ENCODE measurements at places on chromosomes 16 and 17.

GRCh38 chr17:37752482-37752881 lies 7.6 kb upstream of the HNF1B start:
- H3K27ac ChIP-seq: no peak overlapping the region
- peaks cover 63% of the 10 kb centered on the region for H3K27me3 ChIP-seq
- peaks cover 13% of the 10 kb centered on the region for H3K4me1 ChIP-seq
- DNase-seq: no peak

DNA sequence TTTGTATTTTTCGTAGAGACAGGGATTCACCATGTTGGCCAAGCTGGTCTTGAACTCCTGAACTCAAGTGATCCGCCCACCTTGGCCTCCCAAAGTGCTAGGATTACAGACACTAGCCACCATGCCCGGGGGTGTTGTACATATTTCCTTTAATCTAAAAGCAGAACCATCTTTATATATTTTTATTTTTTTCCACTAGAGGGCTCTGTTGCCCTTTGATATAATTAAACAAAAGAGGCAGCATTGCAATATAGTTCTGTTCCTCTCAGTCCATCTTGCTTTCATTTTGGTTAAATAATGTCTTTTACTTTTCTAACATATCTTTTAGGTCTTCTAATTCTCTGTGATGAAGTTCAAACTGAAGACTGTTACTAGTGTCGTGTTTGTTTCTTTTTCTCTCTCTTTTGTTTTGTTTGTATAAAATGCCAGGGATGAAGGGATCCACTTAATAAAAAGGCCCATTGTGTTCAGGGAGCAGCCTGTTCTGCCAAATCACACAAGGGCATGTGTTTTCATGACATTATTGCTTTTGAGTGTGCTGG lies 23.4 kb downstream of the WWOX start:
- H3K27ac ChIP-seq: peak overlapping the region; percentile 26
- H3K4me3 ChIP-seq: no peak overlapping the region
- peaks cover 52% of the 10 kb centered on the region for H3K4me1 ChIP-seq
- peaks cover 35% of the 10 kb centered on the region for H3K36me3 ChIP-seq
- DNase-seq: no peak
- H3K27me3 ChIP-seq: peaks cover 5% of the 10 kb centered on the region

GRCh38 chr16:47568351-47568750 lies 107.2 kb downstream of the PHKB start:
- H3K27me3 ChIP-seq: no peaks in the 10 kb centered on the region
- H3K4me3 ChIP-seq: no peak overlapping the region
- peaks cover 79% of the 10 kb centered on the region for H3K36me3 ChIP-seq
- DNase-seq: no peak
- H3K4me1 ChIP-seq: no peaks in the 10 kb centered on the region

GRCh38 chr17:60161598-60162330 lies 12.0 kb downstream of the CA4 start:
- H3K4me3 ChIP-seq: peak overlapping the region; percentile 35
- peaks cover 62% of the 10 kb centered on the region for H3K4me1 ChIP-seq
- peak; percentile 50 for DNase-seq
- no peak overlapping the region for H3K27ac ChIP-seq

DNA sequence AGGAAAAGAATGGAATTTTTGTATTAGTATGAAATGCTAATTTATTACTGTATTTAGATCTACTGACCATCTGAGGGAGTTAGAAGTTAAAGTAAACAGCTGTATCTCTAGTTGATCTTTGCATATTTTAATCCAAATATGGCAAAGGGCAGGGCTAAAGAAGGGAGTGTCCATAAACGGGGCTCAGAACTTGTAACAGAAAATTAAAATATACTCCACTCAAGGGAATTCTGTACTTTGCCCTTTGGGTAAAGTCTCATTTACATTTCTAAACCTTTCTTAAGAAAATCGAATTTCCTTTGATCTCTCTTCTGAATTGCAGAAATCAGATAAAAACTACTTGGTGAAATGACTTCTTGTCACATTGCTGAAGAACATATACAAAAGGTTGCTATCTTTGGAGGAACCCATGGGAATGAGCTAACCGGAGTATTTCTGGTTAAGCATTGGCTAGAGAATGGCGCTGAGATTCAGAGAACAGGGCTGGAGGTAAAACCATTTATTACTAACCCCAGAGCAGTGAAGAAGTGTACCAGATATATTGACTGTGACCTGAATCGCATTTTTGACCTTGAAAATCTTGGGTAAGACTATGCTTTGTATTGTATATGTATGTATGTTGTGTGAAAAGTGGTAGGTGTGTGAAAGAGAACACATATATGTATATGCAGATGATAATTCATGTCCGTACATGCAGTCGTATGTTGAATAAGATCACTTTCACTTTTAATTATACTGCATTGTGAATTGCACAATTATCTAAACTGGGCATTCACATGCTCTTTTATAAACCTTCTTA lies at the start of gene ASPA:
ASPA (plus strand) TSS at position 186 of the 799 bp plus-strand sequence; CDS start at position 349, 163 bp downstream.
- H3K4me1 ChIP-seq: no peaks in the 10 kb centered on the region
- H3K27ac ChIP-seq: no peak within 1 kb of the TSS
- no peak for DNase-seq
- peaks cover 10% of the 10 kb centered on the region for H3K27me3 ChIP-seq
- no peaks in the 10 kb centered on the region for H3K36me3 ChIP-seq

DNA sequence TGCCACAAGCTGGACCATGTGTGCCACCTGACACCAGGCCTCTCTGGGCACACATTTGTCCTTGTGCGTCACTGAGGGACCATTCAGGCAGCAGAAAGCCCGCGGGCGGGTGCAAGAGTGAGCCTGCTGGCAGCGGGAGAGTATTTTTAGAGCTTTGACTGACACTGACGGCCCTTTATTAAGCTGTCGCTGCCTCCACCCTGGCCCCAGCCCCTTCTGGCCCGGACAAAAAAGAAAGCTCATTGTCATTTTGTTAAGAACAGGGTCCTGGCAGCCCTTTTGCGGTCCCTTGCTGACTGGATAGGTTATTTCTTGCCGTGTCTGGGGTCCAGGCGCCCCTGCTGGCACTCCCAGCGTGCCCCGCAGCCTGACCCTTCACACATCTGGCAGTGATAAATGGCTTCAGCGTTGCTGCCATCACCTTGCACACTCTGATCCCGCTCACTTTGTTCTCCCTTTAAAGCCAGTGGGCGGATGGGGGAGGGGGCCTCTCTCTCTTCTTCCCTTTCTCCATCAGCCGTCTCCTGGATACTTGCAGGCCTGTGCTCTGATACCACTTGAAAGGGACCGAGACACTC lies 78.4 kb upstream of the NKD1 start:
- H3K4me1 ChIP-seq: peaks cover 83% of the 10 kb centered on the region
- H3K4me3 ChIP-seq: peak overlapping the region; percentile 56
- peak overlapping the region; percentile 41 for H3K27ac ChIP-seq
- H3K36me3 ChIP-seq: peaks cover 5% of the 10 kb centered on the region

- H3K4me3 ChIP-seq: no peak overlapping the region
- H3K27me3 ChIP-seq: peaks cover 3% of the 10 kb centered on the region
- H3K36me3 ChIP-seq: no peaks in the 10 kb centered on the region
- no peak overlapping the region for H3K27ac ChIP-seq
Measured at GRCh38 chr16:61681124-61681523, 355.1 kb downstream of the CDH8 start.

DNA sequence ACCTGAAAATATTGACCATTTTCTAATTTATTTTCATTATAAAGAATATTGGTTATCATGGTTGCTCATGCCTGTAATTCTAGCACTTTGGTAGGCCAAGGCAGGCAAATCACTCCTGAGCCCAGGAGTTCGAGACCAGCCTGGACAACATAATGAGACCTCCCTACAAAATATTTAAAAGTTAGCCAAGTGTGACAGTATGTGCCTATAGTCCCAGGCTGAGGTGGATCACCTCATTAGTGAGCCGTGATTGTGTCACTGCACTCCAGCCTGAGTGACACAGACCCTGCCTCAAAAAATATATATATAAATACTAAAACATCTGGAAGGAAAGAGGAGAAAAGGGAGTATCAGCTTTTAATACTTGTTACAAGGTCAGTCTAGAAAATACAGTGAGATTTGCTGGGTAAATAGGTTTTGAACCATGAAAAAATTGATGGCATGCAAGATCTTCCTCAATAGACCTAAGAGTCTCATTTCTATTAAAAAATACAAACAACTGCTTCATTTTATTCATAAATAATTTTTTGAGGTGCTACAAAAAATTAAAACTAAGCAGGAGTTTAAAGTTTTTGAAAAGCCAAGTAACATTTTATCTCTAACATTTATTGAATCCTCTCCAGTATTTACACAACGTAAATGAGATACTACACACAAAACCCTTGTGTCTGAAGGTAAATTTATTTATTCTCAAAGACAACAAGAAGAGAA lies 47.7 kb downstream of the TUBD1 start:
- peaks cover 56% of the 10 kb centered on the region for H3K4me1 ChIP-seq
- H3K27ac ChIP-seq: no peak overlapping the region
- no peak for DNase-seq
- H3K36me3 ChIP-seq: peaks cover 19% of the 10 kb centered on the region

DNA sequence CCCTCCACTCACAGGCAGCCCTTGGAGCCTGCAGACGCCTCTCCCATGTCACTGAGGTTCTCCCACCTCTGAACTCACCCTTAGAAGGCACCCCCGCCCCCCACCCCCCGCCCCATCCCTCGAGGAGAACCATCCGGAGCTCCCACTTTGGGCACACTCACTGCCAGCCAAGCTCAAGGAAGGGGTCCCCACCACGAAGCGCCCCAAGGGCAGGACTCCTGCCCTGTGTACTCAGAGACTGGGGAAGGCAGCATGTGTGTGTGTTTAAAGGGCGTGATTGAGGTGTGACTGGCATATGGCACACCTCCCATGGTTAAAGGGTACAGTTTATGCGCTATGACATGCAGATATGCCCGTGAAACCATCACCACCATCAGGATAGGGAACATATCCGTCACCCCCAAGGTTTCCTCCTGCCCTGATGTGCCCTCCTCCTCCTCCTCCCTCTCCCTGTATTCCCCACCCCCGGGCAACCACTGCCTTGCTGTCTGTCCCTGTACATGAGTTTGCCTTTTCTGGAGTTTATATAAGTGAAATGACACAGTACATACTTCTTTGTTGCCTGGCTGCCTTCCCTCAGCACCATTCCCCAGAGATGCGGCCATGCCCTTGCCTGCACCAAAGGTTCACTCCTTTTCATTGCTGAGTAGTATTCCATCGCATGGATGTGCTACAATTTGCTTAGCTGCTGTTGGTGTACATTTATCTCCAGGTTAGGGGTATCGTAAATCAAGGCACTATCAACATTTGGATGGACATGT lies 14.0 kb upstream of the RBFOX3 start:
- DNase-seq: no peak
- H3K4me3 ChIP-seq: no peak overlapping the region
- no peak overlapping the region for H3K27ac ChIP-seq
- H3K4me1 ChIP-seq: peaks cover 5% of the 10 kb centered on the region
- H3K27me3 ChIP-seq: peaks cover 46% of the 10 kb centered on the region
- H3K36me3 ChIP-seq: no peaks in the 10 kb centered on the region

DNA sequence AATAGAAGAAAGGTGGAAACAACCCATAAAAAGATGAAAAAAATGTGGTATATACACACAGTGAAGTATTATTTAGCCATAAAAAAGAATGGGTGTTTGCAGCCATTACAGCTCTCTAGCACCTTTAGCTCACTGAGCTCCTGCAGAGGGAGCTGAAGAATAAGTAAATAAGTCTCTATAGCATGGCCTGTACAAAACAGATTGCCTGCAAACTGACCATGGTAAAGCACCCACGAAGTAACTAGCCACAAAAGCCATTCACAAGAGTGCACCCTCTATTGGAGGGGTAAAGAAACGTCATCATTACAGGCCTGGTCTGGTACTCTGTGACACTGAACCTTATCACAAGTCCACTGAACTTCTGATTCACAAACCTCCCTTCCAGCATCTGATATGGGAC lies 76.3 kb downstream of the USP32 start:
- peaks cover 18% of the 10 kb centered on the region for H3K36me3 ChIP-seq
- no peak overlapping the region for H3K4me3 ChIP-seq
- H3K4me1 ChIP-seq: no peaks in the 10 kb centered on the region
- peaks cover 4% of the 10 kb centered on the region for H3K27me3 ChIP-seq
- DNase-seq: no peak

DNA sequence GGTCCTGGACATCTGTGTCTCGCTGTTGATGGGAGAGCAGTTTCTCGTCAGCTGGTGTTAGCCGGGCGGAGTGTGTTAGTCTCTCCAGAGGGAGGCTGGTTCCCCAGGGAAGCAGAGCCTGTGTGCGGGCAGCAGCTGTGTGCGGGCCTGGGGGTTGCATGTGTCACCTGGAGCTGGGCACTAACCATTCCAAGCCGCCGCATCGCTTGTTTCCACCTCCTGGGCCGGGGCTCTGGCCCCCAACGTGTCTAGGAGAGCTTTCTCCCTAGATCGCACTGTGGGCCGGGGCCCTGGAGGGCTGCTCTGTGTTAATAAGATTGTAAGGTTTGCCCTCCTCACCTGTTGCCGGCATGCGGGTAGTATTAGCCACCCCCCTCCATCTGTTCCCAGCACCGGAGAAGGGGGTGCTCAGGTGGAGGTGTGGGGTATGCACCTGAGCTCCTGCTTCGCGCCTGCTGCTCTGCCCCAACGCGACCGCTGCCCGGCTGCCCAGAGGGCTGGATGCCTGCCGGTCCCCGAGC lies 17.9 kb downstream of the GAA start:
- no peak for DNase-seq
- peaks cover 10% of the 10 kb centered on the region for H3K4me1 ChIP-seq
- peaks cover under 1% of the 10 kb centered on the region for H3K27me3 ChIP-seq
- H3K4me3 ChIP-seq: no peak overlapping the region

GRCh38 chr17:11176549-11176948 lies 64.5 kb upstream of the SHISA6 start:
- peaks cover 35% of the 10 kb centered on the region for H3K4me1 ChIP-seq
- no peak overlapping the region for H3K27ac ChIP-seq
- peaks cover 6% of the 10 kb centered on the region for H3K27me3 ChIP-seq

- no peak overlapping the region for H3K27ac ChIP-seq
- no peak overlapping the region for H3K4me3 ChIP-seq
- H3K27me3 ChIP-seq: peaks cover 9% of the 10 kb centered on the region
Measured at GRCh38 chr17:6249732-6250131, 179.6 kb downstream of the WSCD1 start.

- peaks cover 22% of the 10 kb centered on the region for H3K27me3 ChIP-seq
- no peak for DNase-seq
- no peaks in the 10 kb centered on the region for H3K36me3 ChIP-seq
- no peak overlapping the region for H3K27ac ChIP-seq
- no peak overlapping the region for H3K4me3 ChIP-seq
- peaks cover 24% of the 10 kb centered on the region for H3K4me1 ChIP-seq
Measured at GRCh38 chr17:47239967-47240651, 13.5 kb upstream of the ITGB3 start.

DNA sequence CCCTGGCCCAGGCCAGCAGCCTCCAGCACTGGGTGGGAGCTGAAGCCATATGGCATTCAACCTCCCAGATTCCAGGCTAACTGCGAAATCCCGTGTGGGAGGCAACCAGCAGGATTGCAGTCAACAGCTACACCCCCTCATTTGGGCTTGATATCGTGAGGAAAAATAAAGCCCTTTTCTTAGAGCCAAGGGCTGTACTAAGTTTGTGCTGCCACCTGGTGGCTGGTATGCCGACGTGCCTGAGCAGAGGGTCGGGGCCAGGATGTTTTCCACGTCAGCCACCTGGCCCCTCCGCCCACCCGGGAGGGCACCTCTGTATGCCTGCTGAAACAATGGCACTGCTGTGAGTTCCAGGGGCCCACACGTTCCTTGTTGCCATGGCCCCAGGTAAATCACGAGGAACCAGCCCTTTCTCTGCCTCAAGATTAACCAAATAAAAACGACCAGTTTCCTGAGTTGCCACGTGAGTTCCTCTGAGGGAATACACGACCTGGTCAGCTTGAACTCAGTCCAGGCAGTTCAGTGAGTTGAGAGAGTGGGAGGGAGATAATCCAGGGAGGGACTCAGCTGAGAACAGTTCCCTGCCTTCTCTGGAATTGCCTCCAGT lies 9.0 kb downstream of the TMEM98 start:
- H3K4me3 ChIP-seq: no peak overlapping the region
- H3K27ac ChIP-seq: peak overlapping the region; percentile 71
- peaks cover 79% of the 10 kb centered on the region for H3K36me3 ChIP-seq
- peak; percentile 87 for DNase-seq
- H3K27me3 ChIP-seq: no peaks in the 10 kb centered on the region

All from nephron progenitor cell (in vitro differentiated cells).